ENCODE measurements at places on chromosomes 16 and 17.

- DNase-seq: no peak
These were observed 1.3 kb downstream of the TOM1L2 start for GRCh38 chr17:17970699-17971430.

DNA sequence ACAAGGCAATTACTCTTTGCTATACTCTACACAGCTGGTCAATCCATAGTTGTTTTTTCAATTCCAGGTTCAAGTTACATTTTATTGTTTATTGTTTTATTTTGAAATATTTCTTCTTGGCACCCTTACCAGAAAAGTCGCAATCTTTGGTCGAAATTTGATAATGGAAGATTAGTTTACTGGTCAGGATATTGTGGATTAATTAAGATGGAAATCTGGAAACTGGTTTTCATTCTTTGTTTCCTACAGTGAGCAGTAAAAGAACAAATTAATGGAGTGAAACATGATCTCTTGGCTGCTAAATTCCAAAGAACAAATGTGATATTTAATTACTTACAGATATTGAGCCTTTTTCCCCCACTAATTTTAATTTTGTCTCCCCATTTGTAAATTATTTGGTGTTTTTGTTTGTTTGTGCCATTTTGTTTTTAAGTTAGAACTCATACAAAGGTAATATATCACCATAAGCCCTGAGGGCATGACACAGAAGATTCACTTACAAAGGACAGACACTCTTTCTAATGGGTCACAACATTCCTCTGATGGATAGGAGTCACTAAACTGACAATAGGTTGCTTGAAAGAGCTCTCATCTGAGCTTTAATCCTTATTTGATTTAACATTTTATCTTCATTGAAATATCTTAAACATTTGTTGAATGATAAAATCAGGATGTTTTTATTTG lies 700.2 kb downstream of the KCNJ2 start:
- no peak for DNase-seq

- DNase-seq: no peak
These were observed 126.0 kb downstream of the ABCA8 start for GRCh38 chr17:68829211-68829610.

DNA sequence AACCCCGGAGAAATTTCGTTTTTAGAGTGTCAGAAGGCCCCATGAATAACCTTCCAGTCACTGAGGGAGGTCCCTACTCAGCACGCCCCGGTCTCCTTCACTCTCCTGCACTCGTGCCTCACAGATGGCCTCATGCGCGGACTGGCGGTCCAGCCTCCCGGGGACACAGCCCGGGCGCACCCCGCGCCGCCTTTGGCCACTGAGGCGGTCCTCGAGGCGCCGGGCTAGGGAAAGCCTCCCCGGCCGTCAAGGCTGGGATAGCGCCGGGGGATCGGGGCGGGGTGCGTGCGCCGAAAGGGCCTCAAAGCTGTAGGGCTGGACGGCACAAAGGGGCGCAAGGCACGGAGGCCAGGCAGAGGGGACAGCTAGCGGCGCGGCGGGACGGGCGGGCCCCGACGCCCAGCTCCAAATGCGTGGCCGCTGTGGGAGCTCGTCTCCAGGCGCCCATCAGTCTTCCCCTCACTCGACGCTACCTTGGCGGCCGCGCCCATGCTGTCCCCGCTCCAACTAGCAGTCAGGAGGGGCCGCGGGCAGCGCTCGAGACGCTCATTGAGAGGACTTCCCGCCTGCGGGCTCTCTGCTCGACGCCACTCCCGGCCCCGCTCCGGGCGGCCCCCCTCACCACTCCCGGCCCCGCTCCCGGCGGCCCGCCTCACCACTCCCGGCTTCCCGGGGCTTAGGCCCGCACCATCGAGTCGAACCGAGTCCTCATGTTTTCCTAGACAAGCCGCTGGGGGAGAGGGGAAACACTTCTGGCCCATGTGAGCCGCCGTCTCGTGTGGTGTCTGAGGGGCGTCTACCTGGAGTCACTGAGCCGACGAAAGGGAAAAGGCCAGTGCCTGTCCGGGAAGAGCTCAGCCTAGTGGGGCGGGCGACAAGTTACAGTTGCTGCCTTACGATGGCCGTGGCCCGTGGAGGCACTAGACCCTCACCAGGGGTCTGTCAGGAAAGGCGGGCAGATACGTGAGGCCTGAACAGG lies at the start of gene USP6:
Gene USP6, plus strand, starts transcription at position 360 of the 979 bp plus-strand sequence. CDS start 14,336 bp downstream, outside the sequence.
- DNase-seq: no peak
